ENCODE measurements at places on chromosomes 5 and 9.

GRCh38 chr5:127586811-127587210 is 62.1 kb upstream of the CTXN3 start:
- DNase-seq = no peak

DNA sequence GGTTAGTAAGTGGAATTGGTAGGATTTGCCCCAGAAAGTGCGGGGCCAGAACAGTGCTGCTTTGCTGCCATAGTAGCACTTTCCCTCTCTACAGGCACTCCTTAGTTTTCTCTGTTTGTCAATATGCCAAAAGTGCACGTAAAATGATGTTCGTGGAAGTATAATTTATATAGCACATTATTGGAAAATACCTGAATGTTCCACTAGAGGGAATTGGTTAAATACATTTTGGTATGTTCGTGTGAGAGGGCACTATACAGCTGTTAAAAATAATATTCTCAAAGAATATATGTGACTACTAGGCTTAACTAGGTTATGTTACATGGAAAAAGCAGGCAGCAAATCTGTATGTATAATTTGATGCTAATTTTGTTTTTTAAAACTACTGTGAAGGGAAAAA is 184.0 kb upstream of the GDNF start:
- no peak for DNase-seq

DNA sequence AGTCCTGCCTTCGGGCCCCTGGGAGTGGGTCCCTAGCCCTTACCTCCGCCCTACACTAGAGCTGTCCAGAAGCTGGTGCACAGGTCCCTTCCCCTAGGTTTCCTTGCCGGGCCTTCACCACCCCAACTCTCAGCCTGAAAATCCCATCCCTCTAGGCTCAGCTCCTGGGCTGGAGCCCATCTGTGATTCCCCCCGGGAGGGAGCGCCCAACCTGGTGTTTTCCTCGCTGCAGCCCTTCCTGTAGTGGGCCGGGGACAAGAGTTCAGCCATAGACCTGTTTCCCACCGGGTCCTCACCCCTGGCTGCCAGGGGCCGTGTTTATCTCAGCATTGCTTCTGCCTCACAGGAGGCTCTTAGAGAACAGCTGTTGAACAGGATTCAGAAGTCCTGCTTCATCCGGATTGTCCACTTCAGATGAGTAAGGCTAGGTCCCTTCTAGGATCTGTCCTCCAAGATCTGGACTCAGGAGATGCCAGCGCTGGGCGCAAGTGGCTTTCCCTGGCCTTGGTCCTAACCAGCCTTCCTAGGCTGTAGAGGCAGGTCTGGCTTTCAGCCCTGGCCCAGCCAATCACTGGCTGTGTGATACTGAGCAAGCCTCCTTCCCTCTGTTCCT is 965 bp downstream of the GLIPR2 start:
- DNase-seq = no peak

- peak; percentile 74 for DNase-seq
Observed at GRCh38 chr9:100426530-100427365, at the start of gene MSANTD3. MSANTD3 (plus strand) TSS chr9:100427143; CDS start chr9:100441939, 14,796 bp downstream.

GRCh38 chr5:55438998-55439397 is 95.8 kb downstream of the PLPP1 start:
- DNase-seq = no peak

Measured in NCI-H774 (cell line).